ENCODE measurements at places on chromosomes 7 and 10. TPM values are rescaled to one million over a fixed set of nuclear protein-coding genes. Genes with fewer than 3 reads are reported as not detected.

GIMAP4 gene
- total RNA-seq: not detected

SPDYE8 gene
- total RNA-seq: not detected

SCART1 gene
- total RNA-seq: 5.6 TPM

PIK3CG gene
- not detected for total RNA-seq

CPXM2 gene
- total RNA-seq: 0.36 TPM

GALNT17 gene
- 0.36 TPM for total RNA-seq

SMC3 gene
- total RNA-seq: 20.0 TPM

Measured in osteoblast (primary cell).